ENCODE measurements at places on chromosomes 12 and 14.

GRCh38 chr12:79008591-79008990, 144.0 kb downstream of the SYT1 start:
- DNase-seq: no peak

- DNase-seq: no peak
Measured at GRCh38 chr12:39145175-39145999, 240.0 kb upstream of the CPNE8 start.

- no peak for DNase-seq
Measured at GRCh38 chr12:53983950-53984572, 885 bp upstream of the HOXC10 start.

- peak; percentile 30 for DNase-seq
Measured at GRCh38 chr12:46266382-46266791, 2.5 kb downstream of the SLC38A1 start.
